ENCODE measurements at places on chromosomes 13 and 19.

DNA sequence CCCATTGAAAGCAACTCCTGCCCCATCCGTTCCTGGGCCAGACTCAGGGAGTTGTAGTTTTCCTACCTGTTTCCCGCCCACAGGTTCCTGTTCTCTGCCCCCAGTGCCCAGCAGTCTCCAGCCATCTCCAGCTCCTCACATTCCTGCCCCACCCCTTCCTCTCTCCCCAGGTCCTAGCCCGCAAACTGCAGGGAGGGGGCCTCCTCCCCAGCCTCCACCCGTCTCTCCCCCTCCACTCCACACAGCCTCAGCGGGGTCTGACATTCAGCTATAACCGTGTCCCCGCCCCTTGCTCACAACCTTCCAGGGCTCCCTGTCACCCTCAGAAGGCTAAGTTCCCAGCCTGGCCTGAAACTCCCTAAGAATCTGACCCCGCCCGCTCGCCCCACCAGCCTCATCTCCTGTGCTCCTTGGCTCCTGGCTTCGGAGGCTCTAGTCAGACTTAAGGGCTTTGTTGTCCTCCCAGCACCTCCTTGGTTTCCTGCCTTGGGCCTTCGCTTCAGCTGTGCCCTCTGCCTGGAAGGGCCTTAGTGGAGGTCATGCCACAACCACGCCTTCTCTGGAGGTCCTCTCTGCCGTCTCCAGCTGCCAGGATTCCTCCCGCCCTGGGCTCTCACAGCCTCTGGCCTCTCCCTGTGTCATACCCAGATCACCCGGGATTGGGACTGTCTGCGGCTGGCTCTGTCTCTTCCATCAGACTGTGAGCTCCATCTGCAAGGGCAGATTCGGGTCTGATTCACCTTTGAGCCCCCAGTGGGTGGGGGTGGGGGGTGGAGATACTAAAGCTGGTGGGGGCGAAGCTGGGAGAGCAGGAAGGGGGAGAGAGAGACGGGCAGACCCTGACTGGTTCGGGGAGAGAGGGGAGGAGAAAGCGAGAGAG is 5.1 kb upstream of the SPACA6 start:
- peak; percentile 52 for DNase-seq

GRCh38 chr13:85724546-85725432 is 74.4 kb downstream of the SLITRK6 start:
- DNase-seq, result peak; percentile 79

GRCh38 chr13:113093580-113094409 is 11.8 kb upstream of the F7 start:
- DNase-seq, result no peak

DNA sequence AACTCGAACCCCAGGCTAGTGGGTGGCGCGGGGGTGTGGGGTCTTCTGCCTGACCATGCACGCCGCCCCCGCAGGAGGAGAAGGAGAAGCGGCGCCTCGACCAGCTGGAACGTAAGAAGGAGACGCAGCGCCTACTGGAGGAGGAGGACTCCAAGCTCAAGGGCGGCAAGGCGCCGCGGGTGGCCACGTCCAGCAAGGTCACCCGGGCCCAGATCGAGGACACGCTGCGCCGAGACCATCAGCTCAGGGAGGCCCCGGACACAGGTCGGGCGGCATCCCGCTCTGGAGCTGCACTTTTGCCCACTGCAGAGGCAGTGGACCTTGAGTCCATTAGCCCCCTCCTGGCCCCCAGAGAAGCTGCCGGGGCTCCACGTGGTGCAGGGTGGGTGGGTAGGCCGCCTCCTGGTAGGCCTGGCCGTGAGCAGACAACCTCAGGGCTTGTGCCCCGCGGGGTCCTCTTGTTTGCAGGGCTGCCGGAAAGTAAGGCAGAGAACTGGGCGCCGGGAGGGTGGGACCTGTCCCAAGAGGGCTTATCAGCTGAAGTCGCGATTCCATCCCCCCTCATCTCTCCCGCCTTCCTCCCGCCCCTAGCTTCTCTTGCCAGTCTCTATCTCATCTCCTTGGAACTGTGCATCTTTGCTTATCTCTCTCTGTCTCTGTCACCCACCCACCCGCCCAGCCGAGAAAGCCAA is 9.9 kb downstream of the CCDC124 start:
- no peak for DNase-seq

DNA sequence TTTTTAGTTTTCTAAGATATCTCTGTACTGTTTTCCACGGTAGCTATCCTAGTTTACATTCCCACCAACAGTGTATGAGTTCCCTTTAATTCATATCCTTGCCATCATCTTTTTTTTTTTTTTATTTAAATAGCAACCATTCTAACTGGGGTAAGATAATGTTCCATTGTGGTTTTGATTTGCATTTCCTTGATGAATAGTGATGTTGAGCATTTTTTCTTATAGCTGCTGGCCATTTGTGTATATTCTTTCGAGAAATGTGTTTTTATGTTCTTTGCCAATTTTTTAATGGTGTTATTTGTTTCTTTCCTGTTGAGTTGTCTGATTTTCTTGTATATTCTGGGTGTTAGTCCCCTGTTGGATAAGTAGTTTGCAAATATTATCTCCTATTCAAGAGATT is 454.8 kb downstream of the DACH1 start:
- DNase-seq, result no peak

DNA sequence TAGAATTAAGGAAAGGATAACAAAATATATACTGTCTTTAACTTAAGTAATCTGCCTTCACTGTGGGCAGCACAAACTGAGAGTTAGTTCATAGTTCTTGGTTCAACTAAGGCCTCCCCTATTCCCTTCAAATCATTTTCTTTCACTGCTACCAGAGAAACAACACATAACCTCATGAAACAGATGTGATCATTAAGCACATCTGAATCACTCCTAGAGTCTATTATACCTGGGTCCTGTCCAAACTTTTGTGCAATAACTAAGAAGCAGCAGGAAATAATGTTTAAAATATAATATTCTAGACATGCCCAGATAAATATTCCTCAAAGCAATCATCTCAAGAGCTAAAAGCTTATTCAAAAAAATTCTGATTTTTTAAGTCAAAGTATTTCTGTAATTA is 62.9 kb downstream of the ZC3H13 start:
- peak; percentile 18 for DNase-seq

GRCh38 chr13:50410921-50411746 is 395.9 kb downstream of the KCNRG start:
- peak; percentile 89 for DNase-seq

DNA sequence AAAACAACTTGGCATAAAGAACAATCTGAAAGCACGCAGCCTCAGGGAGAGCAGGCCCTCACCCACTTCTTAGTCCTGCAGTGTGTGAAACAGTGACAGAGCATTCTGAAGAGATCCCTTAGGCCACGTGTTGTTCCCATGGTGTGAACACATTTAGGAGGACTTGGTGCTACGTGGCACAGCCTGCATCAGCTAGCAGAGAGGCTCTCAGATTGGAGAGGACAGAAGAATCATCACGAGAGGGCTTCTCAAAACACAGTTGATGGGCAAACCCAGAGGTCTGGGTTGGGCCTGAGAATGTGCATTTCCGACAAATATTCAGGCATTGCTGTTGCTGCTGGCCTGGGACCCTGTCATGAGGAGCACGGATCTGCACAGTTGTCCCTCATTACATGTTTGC is 26.1 kb upstream of the TFDP1 start:
- DNase-seq, result no peak

DNA sequence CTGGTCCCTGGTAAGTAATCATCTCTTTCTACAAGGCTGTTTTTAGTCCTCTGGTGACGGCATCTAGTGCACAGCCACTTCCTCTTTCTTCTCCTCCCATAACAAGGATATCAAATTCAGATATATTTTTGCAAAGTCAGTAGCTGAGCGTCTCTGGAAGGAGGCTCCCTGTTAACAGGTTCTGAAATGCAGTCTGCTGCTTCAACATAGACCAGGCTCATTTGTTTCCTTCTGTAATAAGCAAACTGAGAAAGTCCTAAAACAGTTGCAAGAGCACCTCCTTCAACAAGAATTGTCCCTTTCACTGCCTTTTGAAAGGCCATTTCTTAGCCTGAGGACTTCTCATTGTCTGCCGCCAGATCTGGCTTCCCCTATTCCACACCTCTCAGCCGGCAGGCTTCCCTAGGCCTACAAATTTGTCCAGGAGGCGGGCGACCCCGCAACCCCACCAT is 7.4 kb upstream of the ZSCAN5A start:
- DNase-seq, result no peak

DNA sequence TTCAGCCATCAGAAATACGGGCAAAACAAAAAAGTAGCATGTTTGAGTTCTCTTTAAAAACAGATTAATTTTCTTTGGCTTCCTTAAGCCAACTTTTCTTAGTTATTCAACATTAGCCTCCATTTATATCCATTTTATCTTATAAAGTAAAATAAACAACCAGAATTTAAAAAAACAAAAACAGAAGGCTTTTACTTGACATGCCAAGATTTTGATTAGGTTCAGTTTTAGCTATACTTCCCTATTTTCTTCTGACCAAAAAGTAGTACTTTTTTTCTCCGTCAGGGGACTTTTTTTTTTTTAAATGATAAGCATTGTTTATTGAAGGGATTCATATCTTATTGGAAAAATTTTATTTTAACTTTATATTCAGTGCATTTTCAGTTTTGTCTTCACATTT is 18.1 kb downstream of the RNASEH2B start:
- DNase-seq, result no peak

DNA sequence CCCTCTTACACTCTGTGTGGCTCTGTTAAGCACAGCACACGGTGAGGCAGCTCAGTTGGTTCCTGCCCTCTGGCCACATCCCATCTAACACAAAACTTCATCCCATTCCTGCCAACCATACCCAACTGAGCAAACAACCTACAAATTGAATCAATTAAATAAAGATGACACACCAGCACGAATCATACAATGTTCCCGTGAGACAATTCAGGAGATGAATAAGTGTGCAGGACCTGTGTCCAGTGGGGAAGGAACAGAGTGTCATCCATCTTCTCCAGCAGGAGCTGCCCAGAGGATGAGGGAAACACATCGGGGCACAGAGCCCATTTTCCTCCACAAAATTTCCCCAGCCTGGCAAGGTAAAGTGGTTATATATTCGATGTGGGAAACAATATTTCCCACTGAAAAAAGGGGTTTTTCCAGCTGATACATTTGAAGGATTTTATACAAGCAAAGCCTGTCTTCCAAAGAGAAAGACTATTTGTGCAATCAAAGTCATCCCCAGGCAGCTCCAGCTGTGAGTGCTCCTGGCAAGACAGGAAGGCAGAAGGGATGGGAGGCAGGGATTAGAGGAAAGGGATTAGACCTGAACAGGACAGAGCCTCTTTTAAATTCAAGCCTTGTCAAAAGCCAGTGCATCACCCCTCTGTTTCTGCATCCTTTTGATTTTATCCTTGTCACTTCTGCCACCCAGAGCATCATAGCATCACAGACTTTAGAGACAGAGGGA is 240.2 kb downstream of the LHFPL6 start:
- DNase-seq, result peak; percentile 51

GRCh38 chr19:17128403-17128802 is 52.8 kb downstream of the MYO9B start:
- no peak for DNase-seq

DNA sequence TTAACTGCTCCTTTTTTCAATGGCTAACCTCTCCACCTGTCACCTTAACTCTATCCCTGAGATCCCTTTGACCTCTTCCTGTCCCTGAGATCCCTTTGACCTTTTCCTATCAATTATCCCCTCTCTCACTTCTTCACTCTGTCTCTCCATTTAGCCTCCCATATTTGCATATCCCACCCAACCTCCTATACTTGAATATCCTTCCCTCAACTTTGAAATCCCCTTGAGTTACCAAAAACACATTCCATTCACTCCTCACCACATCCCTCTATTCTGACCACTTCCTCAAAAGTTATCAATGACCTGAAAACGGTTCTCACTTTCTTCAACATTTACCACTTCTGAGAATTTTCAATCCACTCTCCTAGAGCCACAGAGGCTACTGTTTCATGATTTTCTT is 3.0 kb downstream of the MYCBP2 start:
- no peak for DNase-seq

- DNase-seq, result peak; percentile 18
These were observed 65.4 kb downstream of the GNG7 start for GRCh38 chr19:2636897-2637683.

GRCh38 chr19:33402421-33403220 is 29.1 kb downstream of the CEBPG start:
- DNase-seq, result no peak

DNA sequence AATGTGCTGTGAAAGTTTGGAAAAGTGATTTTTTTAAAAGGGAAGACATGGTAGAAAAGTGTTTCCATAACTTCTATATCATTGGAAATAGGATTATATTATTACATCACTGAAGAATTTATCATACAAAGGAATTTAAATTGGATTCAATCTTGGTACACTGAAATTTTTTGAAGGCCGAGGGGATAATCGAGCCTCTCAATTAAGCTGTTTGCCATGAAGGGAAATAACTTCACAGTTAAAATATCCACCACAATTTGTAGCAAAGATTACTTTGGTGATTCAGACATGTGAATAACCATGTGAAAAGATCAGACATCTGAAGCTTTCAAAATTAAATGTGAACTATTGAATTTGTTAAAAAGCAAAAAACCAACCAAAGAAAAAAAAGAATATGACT is 215.3 kb downstream of the KLF5 start:
- DNase-seq, result no peak

GRCh38 chr13:75657111-75657510 is 21.0 kb downstream of the LMO7 start:
- no peak for DNase-seq

DNA sequence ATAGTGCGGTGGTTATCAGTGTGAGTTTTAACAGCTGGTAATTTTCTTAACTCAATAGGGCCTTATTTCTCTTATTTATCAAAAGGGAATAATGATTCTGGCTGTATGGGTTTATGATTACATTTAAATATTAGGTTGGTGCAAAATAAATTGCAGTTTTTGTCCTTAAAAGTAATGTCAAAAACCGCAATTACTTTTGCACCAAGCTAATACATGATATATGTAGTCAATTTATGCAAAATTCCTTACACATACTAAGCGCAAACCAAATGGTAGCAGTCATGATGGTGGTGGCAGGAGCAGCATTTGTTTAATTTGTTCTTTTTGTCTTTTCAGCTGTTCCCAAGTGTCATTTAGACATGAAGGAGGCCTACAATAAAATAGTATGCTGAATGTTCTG is 1777.1 kb downstream of the OLFM4 start:
- no peak for DNase-seq
